GM13977 (cell line): ENCODE measurements at places on chromosomes 4 and X.

- peak; percentile 60 for DNase-seq
These were observed 81.5 kb upstream of the EGFL6 start for GRCh38 chrX:13487731-13488505.

GRCh38 chr4:14452764-14453163, 549.5 kb upstream of the CPEB2 start:
- no peak for DNase-seq

DNA sequence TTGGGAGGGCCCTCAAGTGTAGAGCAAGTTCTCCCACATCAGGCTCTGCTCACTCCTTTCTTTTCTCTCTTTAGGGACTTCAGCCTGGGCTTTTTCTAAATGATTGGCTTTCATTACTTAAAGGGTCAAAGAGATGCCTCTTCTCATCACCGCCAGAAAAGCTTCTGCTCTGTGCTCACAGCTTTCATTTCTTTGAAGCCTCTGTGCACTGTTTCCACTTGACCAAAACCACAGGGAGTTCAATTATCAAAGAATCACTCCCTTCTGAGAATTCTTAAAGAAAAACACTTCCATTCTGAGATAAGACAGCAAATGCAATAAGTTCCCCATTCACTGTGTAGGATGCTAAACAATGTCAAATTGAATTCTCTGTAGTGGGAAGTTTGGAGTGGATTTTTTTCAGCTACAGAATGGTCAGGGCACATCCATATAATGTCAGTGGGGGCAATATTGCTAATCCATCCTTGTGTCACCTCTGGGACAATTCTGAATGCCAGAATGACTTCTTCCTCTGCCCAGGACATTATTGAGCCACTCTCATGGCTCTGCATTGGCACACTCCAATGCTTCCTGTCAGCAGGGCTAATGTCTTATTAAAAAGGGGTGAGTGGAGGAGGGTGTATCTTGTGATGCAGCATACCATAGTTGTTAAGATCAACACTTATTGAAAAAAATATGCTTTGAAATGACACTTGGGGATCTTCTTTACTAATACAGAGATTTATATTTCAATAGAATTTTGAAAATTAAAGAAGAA, 217.6 kb downstream of the SNCA start:
- DNase-seq = no peak

- no peak for DNase-seq
These were observed 192.8 kb downstream of the DCTD start for GRCh38 chr4:182724414-182724813.

GRCh38 chrX:118498755-118499154, 3.1 kb downstream of the DOCK11 start:
- DNase-seq = no peak

- DNase-seq = no peak
These were observed 385.4 kb upstream of the GATB start for GRCh38 chr4:152146244-152146643.

DNA sequence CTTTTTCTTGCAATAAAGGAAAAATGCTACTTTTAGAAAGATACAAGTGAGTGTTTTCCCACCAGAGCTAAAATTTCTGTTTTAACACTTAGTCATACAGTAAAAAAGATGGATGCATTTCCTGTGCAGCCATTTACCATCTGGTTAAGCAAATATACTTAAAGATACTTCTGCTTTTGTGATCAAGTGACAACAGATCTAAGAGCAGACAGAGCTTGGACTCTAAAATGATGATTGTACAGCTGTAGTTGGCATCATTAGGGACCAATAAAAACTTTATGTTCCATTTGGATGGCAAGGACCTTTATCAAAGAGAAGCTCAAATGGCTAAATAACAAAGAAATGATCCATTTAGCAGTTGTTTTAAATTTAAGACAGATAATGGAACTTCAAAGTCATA, 270.8 kb downstream of the FSTL5 start:
- no peak for DNase-seq

DNA sequence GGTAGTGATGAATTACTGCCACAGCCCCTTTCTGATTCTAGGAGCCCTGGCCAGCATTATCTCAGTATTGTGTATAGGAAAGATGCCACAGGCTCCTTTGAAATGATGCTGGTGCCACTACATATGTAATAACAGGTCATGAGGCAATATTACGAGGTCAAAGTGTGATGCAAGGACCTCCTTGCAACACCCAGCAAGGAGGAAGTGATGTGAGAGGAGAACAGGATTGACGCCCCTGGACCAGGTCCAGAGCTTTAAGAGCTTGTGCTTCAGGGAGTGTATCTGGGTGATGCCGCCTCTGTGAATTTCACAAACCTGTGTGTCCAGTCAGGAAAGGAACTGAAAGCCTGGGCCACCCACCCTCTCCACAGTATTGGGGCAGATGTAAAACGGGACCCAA, 261.8 kb downstream of the MID1IP1 start:
- DNase-seq = no peak

DNA sequence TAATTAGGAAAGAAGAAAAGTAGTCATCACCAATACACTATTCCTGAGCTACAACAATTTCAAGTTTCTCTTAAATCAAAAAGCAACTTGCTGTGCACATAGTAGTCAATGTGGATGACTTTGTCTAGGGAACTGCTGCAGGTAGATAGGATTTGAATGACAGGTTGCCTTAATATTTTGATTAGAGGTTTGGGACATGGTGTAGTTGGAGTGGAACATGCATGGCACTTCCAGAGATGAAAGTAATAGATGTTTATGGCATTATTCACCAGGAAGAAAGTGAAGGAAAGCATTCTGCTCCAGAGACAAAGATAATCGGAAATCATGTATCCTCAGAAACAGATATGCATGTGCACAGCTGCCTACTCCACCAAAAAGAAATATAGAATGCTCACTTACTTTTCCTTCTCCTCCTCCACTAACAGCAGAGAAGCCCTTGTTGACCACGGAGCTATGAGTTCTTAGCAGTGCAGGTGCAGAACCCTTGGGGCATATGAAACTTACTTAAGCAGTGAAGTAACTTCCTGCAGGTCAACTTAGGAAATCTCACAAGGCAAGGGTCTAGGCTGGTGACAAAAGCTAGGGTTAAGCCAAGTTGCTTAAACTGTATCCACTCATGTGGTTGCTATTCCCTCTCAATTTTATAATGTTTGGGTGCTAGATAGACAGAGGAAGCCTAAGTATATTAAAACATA, 390.8 kb downstream of the HNRNPD start:
- no peak for DNase-seq

- DNase-seq = no peak
These were observed 614.6 kb upstream of the SMIM31 start for GRCh38 chr4:164139291-164139690.

GRCh38 chr4:6200922-6201362, 593 bp upstream of the JAKMIP1 start:
- no peak for DNase-seq

GRCh38 chrX:52874661-52875060, 6.8 kb upstream of the XAGE3 start:
- no peak for DNase-seq

DNA sequence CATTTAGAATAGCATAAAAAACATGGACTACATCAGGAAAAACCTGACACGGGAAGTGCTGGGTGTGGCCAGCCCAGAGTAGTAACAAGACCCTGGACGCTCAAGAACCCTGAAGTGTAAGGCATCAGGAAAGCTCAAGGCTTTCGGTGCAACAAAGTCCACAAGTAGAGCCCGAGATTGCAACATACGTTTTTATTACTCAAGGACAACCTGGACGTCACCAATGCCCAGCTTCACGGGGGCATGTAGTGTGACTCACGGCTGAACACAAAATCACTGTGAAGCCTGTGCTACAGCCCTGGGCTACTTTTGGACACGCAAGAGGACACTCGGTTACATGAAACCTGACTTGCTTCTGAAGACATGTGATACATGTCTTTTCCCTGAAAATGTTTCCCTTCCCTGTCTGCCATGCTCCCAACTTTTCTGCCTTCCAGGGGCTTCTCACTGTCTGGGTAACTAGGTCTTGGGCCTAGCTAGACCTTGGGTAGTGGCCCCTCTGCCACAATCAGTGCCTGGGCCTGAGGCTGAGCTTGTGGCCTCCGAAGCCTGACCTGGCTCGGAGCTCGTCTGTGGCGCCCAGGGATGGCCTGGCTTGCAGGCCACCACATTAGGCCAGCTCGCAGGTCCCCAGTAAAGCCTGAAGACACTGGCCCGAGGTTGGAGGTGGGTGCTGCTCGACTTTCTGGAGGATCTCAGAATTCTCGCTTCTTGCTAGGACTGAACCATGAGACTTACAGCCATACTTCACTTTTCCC, 9.2 kb downstream of the IRAK1 start:
- DNase-seq = no peak

DNA sequence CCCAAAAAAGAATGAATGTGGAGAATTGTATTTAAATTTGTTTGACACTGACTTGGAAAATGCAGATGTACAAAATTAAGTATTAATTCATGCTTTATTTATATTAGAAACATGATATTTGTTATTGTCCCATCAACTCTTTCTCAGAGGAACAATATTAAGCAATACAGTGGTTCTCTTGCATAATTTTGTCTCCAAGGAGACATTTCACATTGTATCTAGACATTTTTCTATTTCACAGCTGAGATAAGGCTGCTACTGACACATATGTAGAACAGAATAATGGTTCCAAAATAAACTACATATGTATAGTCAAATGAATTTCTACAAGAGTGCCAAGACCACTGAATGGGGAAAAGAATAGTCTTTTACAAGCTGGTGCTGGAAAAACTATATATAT, 427.9 kb upstream of the SPANXN1 start:
- DNase-seq = no peak

DNA sequence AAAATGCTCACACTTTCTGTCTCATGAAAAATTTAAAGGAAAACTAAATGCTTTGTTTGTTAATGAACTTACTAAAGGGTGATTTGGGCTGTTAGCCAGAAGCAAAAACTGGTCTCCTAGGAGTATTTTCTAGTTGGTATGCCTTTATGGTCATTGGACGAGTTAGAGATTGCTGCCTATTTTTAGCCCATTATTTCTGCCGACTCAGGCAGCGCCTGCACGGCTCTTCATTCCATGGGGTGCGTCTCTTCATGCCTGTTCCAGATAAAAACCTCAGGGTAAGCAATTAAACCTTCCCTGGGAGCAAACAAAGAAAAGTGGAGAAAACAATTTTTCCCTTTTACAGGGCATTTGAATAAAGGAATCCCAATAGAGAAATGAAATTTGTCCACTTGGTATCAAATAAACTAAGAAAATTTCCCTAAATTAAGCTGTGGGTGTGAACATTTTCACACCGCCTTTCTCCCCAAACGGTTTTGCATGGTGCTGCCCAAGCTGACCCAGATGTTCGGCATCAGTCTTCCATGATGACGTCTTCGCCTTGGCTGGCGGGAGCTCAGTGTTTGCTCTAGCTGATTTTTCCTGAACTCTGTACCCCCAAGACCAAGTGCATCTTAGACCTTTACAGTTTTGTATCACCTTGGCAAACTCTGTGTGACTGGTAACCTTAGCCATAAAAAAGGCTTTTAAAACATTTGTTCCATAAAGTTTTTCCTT, 61.7 kb upstream of the ADGRG2 start:
- no peak for DNase-seq

GRCh38 chr4:121299367-121299766, 81.5 kb downstream of the QRFPR start:
- DNase-seq = no peak
